ENCODE measurements at places on chromosomes 5 and 9.

DNA sequence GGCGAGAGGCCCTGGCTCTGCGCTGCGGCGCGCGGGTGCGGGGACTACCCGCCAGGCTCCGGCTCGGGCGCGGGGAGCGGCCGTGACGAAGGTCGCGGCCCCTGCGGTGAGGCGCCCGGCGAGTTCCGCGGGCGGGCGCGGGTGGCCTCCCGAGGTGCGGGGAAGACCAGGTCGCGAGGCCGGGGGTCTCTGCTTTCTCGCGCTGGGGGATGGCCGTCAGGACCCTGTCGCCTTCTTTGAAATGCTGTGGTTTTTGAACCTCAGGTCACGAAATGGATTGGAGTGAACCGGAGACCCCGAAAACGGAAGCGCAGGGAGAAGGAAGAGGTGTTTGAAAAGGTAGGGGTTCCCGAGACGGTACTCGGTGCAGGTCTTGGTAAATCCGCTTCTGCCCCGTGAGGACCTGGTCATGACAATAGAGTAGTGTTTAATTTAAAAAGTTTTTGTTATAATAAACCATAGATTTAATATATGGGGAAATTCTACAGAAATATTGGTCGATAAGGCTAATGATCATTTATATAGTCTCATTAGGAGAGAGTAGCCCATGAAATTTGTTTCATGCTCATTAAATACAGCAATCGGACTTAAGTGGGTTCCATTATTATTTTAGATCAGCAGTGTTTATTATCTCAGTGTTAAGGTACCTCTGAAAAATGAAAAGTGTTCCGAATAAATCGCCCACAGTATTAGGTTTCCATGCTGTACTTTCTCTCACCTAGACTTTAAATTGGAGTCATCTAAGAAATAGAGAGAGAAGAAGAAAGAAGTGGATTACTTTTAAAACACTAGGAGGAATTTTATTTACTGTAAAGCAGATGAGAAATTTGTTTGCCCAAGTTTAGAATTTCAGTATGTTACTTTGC lies 279.0 kb downstream of the AOPEP start:
- peak; percentile 58 for DNase-seq

DNA sequence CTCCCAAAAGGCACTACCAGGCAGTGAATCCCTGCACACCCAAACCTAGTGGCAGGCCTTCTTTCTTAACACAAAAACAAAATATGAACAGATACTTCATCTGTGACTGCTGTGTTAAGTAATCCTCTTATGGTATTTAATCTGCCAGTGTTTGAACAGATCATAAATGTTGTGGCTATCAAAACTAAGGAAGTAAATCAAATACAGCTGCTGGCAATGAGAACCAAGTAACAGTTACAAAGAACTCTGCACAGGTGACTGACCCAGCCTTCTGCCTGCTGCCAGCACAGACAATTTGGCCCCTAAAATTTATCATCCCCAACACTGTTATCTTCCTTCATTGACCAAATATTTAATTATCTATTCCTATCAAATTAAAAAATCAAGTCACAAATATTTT lies 78.0 kb downstream of the GNAQ start:
- DNase-seq = no peak

DNA sequence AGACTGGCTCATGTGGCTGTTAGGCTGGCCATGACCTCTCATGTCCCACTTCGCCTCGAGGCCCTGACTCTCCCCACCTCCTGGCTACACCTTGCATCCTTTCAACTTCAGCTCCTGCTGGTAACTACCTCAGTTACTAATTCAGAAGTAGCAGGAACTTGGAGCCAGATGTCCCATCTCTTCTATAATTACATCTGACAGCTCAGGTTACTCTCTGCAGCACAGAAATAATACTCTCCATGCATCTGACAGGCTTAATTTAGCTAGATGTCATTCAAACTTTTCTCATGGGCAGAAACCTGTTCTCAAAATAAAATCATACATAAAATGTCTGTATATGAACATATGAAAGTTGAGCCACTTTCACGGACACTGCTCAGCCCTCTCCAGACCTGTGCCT lies 92.2 kb upstream of the IL33 start:
- DNase-seq = no peak

DNA sequence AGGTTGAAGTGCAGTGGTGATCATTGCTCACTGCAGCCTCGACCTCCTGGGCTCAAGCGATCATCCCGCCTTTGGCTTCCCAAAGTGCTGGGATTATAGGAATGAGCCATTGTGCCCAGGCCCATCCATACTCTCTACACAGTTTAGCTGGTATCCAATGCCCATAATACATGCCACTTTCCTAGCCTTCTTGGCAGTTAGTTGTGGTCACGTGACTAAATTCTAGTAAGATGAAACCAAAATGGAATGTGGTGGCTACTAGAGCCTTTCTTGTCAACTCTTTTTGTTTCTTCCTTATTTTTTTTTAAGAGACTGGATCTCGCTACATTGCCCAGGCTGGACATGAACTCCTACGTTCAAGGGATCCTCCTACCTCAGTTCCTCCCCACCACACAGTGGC lies 15.3 kb upstream of the KIF27 start:
- DNase-seq = no peak

GRCh38 chr5:90440644-90441043 lies 31.1 kb upstream of the CETN3 start:
- DNase-seq = no peak

DNA sequence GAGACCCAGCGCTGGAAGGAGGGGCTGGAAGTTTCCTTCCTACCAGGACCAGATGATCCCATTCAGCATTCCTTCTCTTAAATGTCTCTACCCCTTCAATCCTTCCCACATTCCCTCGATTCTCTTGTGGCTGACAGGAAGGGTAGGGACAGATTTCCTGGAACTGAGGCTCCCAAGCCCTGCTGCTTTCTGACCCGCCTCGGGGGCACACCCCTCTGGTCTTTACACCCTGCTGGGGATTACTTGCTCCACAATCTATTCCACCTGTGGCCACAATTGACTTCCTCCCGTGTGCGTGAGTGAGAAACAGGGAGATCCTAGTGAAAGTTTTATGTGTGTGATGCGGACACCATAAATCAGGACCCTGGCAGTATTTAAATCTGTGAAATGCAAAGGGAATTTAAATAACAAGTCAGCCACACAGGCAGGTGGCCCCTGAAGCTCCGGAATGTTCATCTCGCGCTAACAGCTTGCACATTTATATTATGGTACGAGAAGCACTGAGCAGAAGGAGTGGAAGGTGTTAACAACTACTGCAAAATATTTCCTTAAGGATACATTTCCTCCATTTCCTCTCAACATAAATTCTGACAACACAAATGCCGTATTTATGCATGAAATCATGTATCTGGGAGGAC lies 237.5 kb downstream of the SLIT3 start:
- peak; percentile 41 for DNase-seq

DNA sequence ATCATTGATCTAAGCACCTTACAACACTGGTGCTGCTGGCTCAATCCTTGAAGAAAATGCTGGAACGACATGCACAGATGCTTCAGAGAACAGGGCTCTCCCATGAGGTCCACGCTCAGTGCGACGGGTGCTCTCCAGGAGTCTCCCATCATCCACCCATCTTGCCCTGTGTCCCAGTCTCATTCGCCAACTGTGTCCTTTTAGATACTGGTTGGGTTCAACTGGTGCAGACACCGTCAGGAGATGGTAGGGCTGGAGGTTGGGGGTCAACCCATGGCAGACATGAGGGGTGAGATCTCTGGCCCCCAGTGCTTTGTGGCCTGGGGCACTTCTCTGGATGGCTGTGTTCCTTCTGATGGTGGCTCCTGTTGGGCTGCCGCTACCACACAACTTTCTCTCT lies 1.6 kb upstream of the OBP2B start:
- no peak for DNase-seq

GRCh38 chr5:74631081-74631953 lies 9.2 kb downstream of the ENC1 start:
- no peak for DNase-seq
